ENCODE measurements at places on chromosomes 16 and 17.

- no peak overlapping the region for H3K27ac ChIP-seq
- no peak for DNase-seq
- H3K36me3 ChIP-seq: no peaks in the 10 kb centered on the region
- no peaks in the 10 kb centered on the region for H3K4me1 ChIP-seq
Measured at GRCh38 chr16:25040543-25040942, 25.4 kb upstream of the ARHGAP17 start.

- no peak for DNase-seq
- peaks cover 8% of the 10 kb centered on the region for H3K4me1 ChIP-seq
- H3K4me3 ChIP-seq: no peak overlapping the region
- H3K27me3 ChIP-seq: no peaks in the 10 kb centered on the region
- H3K27ac ChIP-seq: no peak overlapping the region
Measured at GRCh38 chr16:21326459-21326858, 48.4 kb upstream of the CRYM start.

DNA sequence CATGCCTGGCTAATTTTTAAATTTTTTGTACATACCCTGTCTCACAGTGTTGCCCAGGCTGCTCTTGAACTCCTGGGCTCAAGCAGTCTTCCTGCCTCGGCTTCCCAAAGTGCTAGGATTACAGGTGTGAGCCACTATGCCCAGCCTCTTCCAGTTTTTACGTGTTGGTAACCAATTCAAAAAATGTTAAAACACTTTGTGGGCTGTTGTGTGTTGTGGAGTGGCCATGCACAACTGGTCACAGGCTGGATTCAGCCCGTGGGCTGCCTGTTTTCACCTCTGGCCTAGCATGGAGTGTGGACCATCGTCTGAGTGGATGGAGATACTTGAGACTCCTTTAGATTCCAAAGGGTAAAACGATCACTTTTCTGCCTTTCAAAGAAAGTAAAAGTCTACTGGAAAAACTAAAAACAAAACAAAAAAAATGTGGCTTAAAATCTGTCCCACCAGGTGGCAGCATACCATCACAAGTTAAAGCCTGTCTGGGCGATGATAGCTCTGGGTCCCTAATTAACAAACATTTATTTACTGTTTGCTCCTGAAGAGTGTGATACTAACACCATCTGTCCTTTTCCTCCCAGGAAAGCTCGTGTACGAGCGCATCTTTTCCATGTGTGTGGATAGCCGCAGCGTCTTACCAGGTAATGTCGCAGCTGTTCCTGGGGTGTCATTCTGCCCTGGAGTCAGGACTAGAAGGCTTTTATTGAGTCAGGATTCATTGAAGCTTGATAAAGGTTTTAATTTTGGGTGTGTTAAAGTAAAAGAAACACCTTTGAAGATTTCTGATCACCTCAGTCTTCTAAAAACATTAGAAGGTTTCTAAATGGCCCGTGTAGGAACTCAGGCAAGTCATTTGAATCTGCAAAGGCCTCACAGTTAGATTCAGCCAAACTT, 45.8 kb downstream of the VPS35L start:
- H3K4me1 ChIP-seq: peaks cover 19% of the 10 kb centered on the region
- peak overlapping the region; percentile 84 for H3K27ac ChIP-seq
- H3K36me3 ChIP-seq: peaks cover 35% of the 10 kb centered on the region
- no peak overlapping the region for H3K4me3 ChIP-seq
- H3K27me3 ChIP-seq: no peaks in the 10 kb centered on the region

DNA sequence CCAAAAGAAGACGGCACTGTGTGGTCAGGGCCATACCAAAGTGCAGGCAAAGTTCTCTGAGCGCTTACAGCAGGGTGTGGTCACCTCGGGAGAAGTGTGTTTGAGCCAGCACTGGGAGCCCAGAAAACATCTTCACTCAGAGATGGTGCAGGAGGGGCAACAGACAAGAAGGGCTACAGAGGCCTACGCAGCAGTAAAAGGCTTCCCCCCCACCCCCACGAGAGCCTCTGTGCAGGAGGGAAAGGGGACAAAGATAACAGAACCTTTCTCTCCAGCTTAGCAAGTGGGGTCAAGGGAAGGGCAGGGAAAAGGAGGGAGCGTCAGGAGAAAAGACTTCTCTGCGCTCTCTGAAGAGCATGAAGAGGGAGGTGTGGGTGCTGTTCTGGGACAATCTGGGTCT, 2.8 kb downstream of the VAT1 start:
- 0 out of 2 replicates have a peak overlapping the region, but pooled peaks have one; percentile 8 for H3K27ac ChIP-seq
- H3K36me3 ChIP-seq: peaks cover 25% of the 10 kb centered on the region
- no peak for DNase-seq
- peak overlapping the region; percentile 94 for H3K4me3 ChIP-seq
- peaks cover 33% of the 10 kb centered on the region for H3K4me1 ChIP-seq
- H3K27me3 ChIP-seq: no peaks in the 10 kb centered on the region

GRCh38 chr17:82884970-82885353, 45.1 kb upstream of the ZNF750 start:
- H3K36me3 ChIP-seq: peaks cover 20% of the 10 kb centered on the region
- no peak overlapping the region for H3K4me3 ChIP-seq
- DNase-seq: no peak
- H3K27ac ChIP-seq: no peak overlapping the region
- H3K27me3 ChIP-seq: no peaks in the 10 kb centered on the region

DNA sequence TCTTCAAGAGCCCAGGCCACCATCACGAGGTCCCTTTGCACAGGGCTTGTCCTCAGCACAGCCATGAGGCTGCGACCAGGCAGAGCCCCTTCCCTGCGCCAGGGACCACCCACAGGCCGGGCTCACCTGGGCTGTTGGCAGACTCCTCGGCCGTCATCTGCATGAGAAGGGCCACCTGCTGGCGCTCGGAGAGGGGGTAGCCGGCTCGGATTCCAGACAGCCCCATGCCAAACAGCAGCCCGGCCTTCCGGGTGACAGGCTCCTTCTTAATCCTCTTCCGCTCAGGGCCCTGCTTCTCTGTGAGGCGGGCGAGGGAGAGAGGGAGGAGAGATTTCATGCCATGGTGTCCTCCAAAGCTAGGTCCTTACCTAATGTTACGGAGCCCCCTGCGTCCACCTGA, 73.4 kb downstream of the ZNF778 start:
- H3K36me3 ChIP-seq: peaks cover 18% of the 10 kb centered on the region
- peaks cover 55% of the 10 kb centered on the region for H3K4me1 ChIP-seq
- H3K4me3 ChIP-seq: peak overlapping the region; percentile 47
- peak; percentile 96 for DNase-seq

- no peak overlapping the region for H3K27ac ChIP-seq
- H3K4me3 ChIP-seq: no peak overlapping the region
- no peaks in the 10 kb centered on the region for H3K36me3 ChIP-seq
- no peak for DNase-seq
- no peaks in the 10 kb centered on the region for H3K27me3 ChIP-seq
Measured at GRCh38 chr16:11071829-11072228, 127.5 kb downstream of the CLEC16A start.

- peaks cover 65% of the 10 kb centered on the region for H3K36me3 ChIP-seq
- H3K27me3 ChIP-seq: no peaks in the 10 kb centered on the region
- H3K27ac ChIP-seq: no peak overlapping the region
- no peak for DNase-seq
Measured at GRCh38 chr17:45087504-45087975, 26.4 kb downstream of the NMT1 start.

- H3K36me3 ChIP-seq: no peaks in the 10 kb centered on the region
- H3K4me1 ChIP-seq: peaks cover 11% of the 10 kb centered on the region
- H3K27me3 ChIP-seq: peaks cover 84% of the 10 kb centered on the region
- no peak for DNase-seq
- H3K4me3 ChIP-seq: peak overlapping the region; percentile 68
Measured at GRCh38 chr17:79843474-79843815, 4.2 kb upstream of the CBX4 start.

- H3K27me3 ChIP-seq: no peaks in the 10 kb centered on the region
- DNase-seq: no peak
- no peaks in the 10 kb centered on the region for H3K36me3 ChIP-seq
- H3K4me3 ChIP-seq: no peak overlapping the region
- H3K4me1 ChIP-seq: no peaks in the 10 kb centered on the region
- H3K27ac ChIP-seq: no peak overlapping the region
Measured at GRCh38 chr17:15404106-15405057, 63.0 kb upstream of the TEKT3 start.

DNA sequence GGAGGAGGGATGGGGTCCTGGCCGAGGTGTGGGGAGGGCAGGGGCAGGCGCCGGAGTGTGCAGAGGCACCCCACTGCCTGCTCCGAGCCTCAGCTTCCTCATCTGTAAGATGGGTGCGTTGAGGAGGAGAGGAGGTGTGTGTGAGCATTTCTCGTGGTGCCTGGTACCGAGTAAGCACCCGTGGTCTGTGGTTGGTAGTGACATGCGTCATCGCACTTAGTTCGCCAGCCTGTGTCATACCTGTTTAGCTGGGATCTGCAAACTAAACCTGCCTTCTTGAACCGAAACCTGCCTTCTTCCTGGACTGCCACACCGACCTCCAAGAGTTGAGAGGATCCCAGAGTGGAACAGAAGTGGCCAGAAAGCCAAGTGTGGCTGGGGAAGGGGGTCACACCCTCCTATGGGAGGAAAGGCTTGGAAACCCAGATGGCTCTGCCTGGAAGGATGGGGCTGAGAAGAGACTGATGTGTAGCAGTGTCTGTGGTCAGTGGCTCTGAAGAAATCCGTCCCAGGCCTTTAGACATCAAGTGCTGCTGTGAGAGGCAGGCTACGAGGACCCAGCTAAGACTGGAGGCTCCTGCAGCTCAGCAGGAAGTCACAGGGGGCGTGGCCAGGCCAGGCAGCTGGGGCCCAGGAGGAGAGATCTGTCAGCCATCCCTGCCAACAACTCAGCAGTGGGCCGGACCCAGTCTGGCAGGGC, 162.6 kb upstream of the PLCG2 start:
- H3K27me3 ChIP-seq: no peaks in the 10 kb centered on the region
- no peaks in the 10 kb centered on the region for H3K4me1 ChIP-seq
- DNase-seq: peak; percentile 58
- no peak overlapping the region for H3K27ac ChIP-seq
- peaks cover 21% of the 10 kb centered on the region for H3K36me3 ChIP-seq
